ENCODE measurements at places on chromosomes 16 and 17.

DNA sequence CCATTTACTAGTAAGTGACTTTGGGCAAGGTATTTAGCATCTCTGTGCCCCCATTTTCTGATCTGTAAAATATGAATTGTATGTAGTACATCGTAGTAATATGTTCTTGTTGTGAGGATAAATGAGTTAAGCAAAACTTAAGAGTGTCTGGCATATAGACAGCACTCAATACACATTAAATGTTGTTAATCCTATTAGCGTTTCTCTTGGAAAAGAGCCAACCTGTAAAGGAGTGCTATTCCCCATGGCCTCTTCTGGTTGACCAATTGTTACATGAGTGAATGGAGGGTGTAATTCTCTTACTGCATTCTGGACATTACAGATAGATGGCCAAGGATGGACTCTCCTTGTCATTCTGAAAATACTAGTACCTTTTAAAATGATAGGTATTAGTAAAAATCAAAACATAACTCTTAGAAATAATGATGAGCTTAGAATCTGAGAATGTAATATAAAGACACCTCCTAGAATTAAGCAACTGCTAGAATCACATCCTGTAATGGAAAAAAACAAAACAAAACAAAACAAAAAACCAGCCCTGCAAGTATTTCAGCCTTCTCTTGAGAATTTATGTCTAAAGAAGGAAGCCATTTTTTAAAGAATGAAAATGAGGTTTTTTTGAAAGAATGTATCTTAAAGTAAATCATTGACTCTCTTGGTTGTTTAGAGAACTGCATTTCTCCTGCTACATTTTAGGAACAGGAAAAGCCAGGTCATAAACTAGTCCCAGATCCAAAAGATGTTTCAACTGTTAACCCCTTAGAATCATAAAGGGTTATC, 30.5 kb downstream of the IQCK start:
- no peak for DNase-seq

DNA sequence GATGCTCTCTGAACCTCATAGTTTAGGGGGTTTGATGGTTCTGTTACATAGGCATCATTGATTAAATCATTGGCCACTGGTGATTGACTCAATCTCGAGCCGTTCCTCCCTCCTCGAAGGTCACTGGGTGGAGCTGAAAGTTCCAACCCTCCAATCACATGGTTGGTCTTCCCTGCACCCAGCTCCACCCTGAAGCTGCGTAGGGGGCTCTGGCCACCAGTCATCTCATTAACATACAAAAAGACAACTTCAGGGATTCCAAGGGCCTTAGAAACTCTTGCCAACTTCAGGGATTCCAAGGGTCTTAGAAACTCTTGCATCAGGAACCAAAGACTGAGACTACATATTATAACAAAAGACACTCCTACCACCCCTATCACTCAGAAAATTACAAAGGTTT, 306.5 kb upstream of the TNRC6C start:
- no peak for DNase-seq

- DNase-seq, result no peak
These were observed 362.4 kb downstream of the SLC39A11 start for GRCh38 chr17:72730077-72730476.

DNA sequence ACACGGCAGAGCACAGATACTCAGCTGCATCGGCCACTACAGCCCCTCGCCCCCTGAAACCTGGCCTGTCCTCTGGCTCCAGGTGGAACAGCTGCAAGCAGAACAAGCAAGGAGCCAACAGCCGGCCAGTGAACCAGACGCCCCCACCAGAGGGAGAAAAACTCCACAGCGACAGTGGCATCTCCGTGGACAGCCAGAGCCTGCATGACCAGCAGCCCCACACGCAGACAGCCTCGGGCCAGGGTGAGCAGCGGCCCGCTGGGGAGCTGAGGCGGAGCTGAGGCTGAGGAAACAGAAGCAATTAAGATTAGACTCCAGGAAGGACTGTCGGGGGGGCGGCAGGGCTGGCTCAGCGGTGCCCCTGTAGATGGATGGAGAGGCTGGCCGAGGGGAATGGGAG, 16.7 kb downstream of the NGFR start:
- no peak for DNase-seq

- no peak for DNase-seq
These were observed 87.2 kb downstream of the TBC1D16 start for GRCh38 chr17:79948406-79948944.

DNA sequence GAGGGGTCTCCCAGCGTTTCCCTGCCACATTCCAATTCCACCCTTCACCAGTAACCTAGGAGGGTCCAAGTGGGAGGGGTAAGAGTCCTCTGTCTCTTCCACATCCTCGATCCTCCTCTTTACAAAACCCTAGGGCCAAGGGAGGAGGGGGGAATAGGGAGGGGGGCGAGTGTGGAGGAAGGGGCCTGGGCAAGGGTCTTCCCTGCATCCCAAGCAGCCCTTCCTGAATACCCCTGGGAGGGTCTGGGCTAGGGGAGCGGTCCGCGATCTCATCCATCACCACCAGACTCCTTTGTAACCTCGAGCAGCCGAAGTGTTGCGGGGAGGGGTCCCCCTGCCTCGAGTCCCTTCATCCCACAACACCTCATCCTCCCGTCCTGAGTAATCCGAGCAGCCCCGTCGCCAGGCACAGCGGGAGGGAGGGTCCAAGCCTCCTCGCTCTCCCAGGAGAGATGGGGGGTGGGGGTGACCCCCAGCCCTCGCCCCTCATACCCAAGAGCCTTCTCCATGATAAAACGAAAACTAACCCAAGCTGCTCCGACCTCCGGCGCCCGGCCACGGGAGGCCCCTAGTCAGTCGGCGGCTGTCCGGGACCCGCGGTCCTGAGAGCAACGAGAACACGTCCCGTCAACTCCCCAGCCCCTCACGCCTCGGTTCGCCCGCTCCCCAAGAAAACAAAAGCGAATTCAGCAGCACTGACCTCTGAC, 502 bp downstream of the SMPD3 start:
- DNase-seq, result no peak

DNA sequence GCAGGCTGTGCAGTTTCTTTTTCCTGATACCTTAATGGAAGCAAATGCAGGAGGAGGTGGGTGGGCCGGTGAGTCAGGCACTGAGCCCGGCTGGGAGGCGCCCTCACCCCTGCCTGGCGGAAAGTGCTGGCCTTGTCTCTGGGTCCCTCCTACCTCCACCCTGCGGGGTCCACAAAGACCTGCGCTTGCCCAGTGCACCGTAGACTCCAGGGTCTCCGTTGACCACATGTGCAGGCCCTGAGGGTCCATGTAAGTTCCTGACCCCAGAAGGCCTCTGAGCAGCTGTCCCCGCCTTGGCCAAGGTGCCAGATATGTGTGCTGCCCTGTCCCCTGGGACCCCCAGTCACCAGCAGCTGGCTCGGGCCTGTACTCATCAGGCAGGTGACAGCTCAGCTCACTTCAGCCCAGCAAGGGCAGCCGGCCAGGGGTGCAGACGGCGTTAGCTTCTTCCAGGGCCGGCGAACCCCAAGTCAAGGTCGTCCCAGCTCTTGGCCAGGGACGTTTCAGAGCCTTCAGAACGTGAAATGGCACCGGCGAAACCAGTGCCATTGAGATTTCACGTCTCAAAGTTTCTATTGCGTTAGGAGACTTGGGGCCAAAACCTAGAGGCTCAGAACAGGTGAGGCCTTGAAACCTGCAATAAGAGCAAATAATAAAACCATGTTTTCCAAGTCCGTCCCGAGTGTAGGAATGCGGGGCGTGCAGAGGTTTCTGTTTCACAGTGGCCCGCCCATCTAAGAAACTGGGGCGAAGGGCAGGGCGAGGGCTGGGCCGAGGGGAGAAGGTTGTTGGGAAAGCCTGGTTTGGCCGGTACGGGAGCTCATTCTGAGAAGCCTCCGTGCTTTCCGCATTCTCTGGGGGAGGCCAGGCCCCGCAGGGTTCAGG, 12.1 kb downstream of the METRNL start:
- DNase-seq, result no peak

GRCh38 chr17:81285179-81285878, 9.8 kb downstream of the SLC38A10 start:
- no peak for DNase-seq

GRCh38 chr17:57608369-57609124, 136.6 kb downstream of the CCDC182 start:
- no peak for DNase-seq

GRCh38 chr17:2700030-2700490, 11.5 kb downstream of the CLUH start:
- DNase-seq, result no peak

DNA sequence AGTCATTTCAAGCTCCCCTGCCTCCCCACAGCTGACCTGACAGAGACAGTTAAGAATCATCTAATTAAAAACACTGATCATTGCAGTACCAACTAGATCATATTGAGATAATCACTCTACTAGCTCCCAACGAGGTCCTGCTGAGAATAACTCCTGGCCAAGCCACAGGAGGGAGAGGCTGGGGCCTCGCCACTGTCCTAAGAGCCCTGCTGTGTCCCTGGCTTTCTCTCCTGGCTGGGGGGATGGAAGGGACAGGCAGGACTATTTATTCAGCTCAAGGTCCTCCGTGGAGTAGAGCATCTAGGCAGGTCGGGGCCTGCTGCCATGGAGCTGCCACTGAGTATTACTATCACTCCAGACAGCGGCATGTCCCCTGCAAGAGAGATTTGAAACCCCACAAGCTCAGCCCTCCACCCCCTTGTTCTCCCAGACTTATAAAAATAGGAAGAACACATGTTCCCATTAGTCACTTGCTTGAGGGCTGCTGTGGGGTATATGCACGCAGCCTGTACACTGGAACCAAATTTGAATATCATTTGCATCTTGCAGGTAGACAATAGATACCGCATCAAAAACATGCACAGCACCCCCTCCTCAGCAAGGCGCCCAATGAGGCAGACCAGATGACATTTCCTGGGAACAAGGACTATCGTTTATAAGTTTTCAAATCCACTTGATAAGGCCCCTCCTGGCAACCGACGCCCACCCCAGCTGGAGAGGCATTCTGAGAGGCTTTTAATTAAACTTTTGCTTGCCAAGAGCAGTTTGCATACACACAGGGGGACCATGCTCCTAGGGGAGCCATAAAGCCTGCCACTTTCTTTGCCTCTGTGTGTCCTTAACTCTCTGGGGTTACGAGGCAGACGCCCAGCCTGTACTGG, 385.2 kb upstream of the ZFHX3 start:
- no peak for DNase-seq

DNA sequence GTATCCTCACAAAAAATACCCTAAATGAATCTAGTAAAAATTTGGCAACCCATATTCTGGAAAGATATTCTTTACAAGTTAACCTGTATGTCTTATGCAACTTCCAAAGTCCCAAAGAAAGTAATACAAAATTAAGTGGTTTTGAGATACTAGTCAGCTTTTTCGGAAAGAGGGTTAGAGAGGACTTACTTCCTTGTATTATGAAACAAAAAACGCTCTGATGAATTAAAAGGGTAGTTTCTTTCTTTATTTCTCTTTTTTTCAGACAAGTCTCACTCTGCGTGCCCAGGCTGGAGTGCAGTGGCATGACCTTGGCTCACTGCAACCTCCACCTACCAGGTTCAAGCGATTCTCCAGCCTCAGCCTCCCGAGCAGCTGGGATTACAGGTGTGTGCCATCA, 51.6 kb downstream of the KANSL1 start:
- DNase-seq, result no peak

GRCh38 chr17:1878419-1879121, 48.8 kb downstream of the RPA1 start:
- no peak for DNase-seq

GRCh38 chr17:10096596-10096995, 101.8 kb downstream of the GAS7 start:
- DNase-seq, result no peak

DNA sequence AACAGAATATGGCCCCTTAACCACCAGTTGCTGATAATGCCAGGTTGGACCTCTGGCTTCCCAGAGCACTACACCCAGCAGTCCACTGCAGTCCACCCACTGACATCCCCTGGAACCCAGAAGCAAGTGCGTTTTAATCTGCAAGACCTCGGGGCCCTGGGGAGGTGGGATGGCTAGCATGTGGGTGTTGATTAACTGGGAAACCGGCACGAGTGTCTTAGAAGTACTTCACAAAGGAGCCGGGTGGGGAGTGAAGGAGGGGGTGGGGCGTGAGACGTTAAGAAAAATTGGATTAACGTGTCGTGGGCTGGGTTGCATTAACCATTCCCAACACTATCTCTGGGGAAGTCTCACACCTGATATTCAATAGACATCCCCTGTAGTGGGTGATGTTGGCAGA, 6.1 kb upstream of the HIC1 start:
- DNase-seq, result no peak

DNA sequence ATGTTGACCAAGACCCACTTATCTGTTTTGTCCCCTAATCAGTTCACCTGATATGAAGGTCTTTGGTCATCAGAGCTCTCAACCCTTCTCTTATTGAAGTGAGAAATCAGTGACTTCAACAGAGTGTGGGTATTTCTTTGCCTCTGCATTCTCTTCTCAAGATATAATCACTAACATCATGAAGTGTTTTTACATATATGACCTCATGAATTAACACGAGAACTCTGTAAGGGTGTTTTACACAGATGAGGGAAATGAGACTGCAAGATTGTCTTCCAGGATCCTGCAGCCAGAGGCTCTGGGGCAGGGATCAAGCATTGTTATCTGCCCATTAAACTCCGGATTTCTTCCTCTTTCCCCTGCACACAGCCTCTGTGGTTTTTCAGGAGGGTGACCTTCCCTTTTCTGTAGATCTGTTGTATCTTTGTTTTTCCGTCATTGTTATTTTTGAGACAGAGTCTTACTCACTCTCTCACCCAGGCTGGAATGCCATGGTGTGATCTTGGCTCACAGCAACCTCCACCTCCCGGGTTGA, 22.7 kb downstream of the LCMT1 start:
- DNase-seq, result no peak

- DNase-seq, result peak; percentile 63
These were observed 66.0 kb upstream of the ZNF423 start for GRCh38 chr16:49921791-49922456.

DNA sequence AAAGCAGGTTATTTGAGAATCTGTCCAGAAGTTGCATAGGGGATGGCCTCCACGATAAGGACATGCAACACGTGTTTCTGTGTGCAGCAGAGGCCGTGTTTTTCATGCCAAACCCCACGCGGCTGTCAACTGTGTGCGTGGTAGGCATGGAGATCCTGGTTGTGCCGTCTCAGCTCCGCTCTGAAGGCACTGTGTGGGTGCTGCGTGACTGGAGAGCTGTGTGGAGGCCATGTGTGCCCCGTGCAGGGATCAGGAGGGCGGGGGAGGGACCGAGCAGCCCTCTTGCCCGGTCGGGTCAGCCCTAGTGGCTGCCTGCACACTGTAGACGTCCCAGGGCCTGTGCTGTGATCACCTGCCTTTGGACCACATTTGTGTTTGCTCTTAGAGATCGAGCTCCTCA, 74.5 kb downstream of the SEC14L1 start:
- DNase-seq, result no peak

DNA sequence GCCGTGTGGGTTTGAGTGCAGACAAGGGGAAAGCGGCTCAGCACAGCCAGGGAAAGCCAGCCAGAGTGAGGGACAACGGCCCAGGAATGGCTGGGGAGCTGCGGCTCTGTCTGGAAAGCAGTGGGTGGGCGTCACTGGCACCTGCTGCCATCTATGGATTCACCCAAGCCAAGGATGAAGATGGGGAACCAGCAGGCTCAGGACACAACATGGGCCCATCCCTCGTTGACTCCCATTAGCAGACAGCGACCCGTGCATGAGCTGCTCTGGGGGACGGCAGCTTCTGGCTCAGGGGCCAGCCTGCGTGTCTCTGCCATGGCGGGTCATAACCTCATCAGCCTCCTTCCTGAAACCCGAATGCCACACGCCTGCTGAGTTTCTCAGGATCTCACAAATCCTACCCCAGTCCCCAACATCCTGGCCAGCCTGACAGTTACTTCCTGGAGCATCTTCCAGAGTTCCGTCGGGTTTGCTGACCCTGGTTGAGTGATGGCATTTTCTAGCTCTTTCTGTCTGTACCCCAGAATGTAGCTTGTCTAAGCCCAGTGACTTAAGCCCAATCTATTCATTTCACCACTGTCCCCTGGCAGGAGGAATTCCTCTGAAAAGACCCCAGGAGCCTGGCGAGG, 50.7 kb downstream of the SLC7A5 start:
- DNase-seq, result no peak
